ENCODE measurements at places on chromosomes 4 and X.

DNA sequence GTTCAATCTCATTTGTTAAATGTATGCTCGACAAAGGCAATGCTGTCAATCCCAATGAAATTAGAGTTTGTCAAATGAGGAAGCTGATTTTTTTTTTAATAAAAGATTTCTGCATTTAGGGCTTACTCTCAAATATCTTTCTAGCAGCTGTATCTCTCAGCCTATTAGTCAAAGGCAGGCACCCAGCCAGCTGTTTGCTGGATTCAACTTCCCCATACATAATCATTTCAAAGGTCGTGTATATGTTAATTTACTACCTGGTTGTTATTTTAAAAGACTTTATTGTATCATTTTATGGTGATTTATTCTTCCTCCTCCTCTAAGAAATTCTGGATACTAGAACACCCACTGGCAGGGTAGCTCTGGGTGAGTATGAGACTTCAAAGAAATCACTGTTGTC is 27.1 kb downstream of the RAI2 start:
- DNase-seq, result no peak

GRCh38 chr4:77196866-77197265 is 39.9 kb downstream of the CCNG2 start:
- DNase-seq, result no peak

- no peak for DNase-seq
Observed at GRCh38 chr4:144667500-144667899, 21.5 kb downstream of the HHIP start.

DNA sequence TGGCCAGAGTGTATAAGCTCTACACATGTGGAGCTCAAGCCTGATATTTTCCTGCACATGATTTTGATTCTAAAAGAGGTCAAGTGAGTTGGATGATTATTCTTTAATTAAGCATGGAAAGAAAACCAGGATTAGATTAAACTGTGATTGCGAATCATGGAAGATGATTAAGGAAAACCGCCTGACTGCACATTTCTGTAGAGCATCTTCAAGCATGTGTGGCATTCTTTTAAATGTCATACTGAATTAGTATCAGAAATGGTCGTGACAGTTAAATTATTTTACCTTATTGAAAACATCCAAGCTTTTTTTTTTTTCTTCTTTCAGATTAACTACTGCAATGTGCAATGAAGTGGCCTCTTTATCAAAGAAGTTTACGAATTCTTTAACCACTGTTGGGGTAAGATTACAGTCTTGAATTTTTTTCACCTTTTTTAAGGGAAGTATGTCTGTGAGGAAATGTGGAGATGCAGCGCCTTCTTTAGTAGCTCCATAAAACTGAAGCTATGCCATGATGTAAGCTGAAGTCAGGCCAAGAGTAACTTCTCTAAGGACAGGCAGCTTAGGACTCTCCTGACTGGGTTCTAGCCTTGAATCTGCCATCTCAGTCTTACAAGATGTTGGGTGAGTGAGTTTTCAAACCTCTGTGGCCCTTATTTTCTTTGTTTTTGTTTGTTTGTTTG is 67.9 kb downstream of the FAM114A1 start:
- no peak for DNase-seq

GRCh38 chrX:68929332-68930150 is 100.7 kb downstream of the EFNB1 start:
- DNase-seq, result no peak

GRCh38 chrX:107429090-107429489 is 20.4 kb upstream of the FRMPD3 start:
- no peak for DNase-seq

GRCh38 chr4:107255114-107255513 is 219.0 kb upstream of the DKK2 start:
- DNase-seq, result no peak

DNA sequence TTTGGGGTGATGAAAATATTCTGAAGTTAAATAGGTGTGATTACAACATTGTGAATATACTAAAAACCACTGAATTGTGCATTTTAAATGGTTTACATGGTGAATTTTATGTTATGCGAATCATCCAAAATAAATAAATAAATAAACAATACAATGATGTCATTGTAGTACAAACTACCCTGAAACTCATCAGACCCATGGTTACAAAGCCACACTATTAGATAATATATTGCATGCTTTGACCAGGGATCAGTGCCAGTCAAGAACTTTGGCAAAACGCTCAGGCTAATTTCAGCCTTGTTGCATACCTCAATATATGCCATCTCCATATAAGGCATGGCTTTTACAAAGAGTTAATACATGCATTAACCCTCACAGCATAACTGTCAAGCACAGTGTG is 45.5 kb upstream of the XIAP start:
- DNase-seq, result no peak

DNA sequence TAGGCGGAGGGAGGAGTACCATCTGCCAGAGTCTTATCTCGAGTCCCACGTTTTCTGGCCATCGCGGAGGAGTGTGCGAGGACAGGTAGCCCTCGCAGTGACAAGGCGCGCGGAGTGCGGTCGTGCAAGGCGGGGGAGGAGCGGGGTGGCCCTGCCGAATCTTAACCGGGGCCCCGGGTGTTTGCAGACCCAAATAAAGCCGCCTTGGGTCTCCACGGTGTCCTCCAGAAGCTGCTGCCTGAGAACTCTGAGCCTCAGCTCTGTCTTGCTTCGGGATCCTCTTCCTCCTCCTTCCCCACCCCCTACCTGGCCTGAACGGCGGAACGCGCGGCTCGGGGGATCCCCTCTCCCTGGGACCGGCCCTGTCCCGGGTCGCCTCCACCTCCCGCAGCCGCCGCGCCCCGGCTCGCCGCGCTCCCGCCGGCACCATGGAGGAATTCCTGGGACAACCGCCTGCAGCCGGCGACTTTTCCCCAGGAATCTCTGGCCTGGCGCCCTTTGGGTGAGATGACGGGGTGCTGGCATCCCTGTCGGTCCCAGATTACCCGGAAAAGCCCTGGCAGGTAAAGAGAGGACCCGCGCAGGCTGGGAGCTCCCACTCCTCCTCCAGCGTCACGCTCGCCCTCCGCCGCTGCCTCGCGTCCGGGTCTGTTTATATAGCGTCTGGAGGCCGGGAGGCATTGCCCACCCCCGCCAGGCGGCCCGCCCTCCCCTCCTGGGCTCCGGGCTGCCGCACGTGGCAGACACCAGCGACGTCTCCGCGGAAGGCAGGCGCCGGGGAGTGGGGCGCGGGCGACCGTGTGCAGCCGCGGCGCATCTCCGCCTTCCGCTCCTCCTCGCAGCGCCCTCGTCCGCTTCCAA is at the start of gene GALNTL6:
GALNTL6 (plus strand) TSS at position 740 of the 861 bp plus-strand sequence.
- no peak for DNase-seq

DNA sequence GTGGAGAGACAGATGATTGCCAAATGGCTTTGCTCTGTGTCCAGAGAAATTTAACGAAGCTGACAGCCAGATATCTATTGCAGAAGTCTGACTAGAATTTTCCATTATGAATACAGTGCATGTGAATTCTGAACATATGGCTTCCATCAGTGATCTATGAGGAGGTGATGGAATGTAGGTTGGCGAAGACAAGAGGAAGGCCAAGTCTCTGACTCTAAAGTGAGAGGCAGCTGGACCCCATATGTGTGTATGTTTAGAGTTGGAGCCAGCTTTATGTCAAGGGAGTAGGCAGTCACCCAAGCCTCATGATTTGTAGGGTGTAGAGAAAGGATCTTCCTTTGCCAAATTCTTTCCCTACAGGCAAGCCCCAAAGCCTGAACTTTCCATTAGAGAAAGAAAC is 76.2 kb upstream of the TEX13D start:
- no peak for DNase-seq

DNA sequence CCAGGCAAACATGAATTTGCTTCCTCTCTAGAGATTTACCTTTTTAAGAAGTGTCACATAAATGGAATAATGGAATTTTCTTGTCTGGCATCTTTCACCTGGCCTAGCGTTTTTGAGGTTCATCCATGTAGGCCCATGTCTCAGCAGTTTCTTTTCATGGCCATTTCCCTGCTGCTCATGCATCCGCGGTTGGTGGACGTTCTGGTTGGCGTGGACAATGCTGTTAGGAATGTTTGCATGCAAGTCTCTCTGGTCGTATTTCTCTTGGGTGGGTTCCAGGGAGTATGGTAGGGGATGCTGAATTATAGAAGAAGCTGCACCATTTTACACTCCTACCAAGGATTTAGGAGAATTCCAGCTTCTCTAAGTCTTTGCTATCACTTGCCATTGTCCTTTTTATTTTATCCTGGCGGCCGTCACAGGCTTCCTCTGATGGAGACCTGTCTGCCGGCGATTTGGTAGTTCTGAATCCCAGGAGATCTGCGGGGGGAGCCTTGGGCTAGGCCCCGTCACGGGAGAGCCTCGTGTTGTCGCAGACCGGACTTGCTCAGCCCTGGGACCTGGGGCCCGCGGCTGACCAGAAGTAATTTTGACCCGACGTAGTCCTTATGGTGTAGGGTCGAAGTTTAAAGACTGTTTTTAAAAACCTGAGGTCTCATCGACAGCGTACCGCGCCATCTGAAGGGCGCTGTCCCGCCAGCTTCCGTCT is 56.9 kb upstream of the TADA2B start:
- peak; percentile 4 for DNase-seq

GRCh38 chr4:125244848-125245450 is 69.8 kb upstream of the FAT4 start:
- no peak for DNase-seq

DNA sequence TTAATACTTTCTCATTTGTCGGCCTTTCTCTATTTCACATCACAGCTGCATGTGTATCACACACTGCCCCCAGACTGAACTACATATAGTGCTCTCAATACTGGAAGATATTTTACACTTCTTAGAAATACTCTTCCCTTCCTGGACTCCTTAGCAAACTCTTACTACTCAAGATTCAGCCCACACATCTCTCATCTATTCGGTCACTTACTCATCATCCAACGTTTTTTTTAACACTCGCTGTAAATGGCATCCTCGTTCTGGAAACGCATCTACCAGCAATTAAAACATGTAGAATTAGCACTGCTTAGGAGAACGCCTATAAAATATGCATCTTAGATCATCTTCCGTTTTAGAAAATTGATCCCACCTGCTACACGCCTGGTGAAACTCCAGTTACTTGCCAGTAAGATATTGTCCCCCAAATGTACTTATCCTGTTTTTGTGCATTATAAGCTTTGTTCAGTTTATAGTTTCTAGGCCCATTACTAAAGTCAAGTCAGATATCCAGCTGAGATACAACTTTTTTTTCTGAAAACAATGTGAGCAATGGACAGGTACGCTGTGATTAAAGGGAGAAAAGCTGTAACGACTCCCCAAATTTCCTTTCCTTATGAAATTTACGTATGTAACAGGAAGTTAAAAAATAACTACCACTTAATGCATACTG is 1.0 kb downstream of the LRP2BP start:
- DNase-seq, result no peak

- DNase-seq, result no peak
Observed at GRCh38 chr4:156756118-156756517, 215.5 kb downstream of the PDGFC start.

GRCh38 chr4:132063829-132064228 is 1085.3 kb upstream of the PCDH10 start:
- no peak for DNase-seq

DNA sequence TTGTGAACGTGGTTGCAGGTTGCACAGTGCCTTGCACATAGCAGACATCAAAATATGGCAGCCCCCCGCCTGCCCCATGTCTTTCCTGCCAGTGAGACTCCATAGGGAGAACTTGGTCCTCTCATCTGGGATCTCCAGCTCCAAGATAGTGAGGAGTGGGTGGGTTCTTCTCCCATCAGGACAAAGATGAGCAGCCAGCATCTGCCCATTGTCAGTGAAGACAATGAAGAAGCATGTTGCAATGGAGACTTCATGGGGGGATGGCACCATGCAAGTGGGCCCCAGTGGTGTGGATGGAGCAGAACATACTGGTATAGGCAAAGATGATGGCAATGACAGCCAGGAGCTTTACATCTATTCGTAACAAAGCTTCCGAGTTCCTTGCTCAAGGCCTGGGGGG is 80.2 kb downstream of the STARD8 start:
- DNase-seq, result no peak

DNA sequence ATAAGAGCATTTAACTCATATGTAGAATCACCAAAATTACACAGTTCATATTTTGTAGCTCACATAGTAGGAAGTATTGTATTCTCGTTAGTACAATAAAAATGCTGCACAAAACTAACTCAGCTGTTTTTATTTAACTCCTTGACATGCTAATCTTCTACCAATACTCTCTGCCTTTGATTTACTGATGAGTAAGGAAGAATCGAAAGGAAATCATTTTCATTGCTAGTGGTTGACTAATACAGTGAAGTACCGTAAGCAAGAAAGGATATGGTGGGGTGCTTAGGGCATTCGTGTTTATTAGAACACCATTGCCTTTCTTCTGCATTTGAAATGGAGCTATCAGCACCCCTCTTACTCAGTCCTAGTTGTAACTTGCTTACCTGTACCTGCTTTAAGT is 1239.1 kb upstream of the TENM3 start:
- DNase-seq, result no peak

DNA sequence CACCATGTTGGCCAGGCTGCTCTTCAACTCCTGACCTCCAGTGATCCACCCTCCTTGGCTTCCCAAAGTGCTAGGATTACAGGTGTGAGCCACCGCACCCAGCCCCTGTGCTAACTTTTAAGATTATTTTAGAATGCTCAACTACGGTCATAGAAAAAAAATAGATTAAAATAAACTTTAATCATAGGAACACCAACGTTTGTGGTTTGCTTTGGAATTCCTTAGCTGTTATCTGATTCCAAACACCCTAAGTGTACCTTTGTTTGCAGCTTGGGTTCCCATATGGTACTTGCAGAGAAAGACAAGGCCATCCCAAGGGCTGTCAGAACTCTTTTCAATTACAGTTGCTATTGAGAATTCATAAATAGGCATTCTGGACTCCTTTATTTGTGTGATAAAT is 90.1 kb upstream of the EFHC2 start:
- no peak for DNase-seq

- no peak for DNase-seq
Observed at GRCh38 chrX:40153345-40154249, 55.8 kb upstream of the BCOR start.

DNA sequence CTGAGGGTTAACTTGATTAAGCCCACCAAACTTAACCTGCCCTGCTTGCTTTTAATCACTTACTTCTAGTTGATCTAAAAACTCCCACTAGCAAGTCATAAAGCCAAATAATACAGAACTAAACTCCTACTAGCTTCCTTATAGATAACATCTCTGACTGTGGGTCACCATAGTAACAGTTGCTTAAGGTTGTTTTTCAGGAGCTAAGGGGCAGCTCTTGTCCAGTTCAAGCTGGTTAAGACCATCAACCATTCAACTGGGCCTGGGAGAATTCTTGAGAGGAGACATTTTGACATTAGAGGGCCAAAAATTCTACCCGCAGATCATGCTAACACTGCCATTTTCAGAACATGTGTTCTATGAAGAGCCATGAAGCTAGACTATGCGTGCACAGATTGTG is 67.0 kb downstream of the UCHL1 start:
- DNase-seq, result no peak

GRCh38 chr4:108777388-108777787 is 14.5 kb upstream of the ETNPPL start:
- no peak for DNase-seq

- DNase-seq, result no peak
Observed at GRCh38 chr4:5572114-5572513, 136.2 kb downstream of the EVC2 start.

GRCh38 chr4:22962295-22962694 is 269.6 kb downstream of the GBA3 start:
- no peak for DNase-seq
